ENCODE measurements at places on chromosomes 4 and X.

GRCh38 chrX:47191331-47191730 lies 2.3 kb upstream of the UBA1 start:
- peak; percentile 44 for DNase-seq

- DNase-seq, result no peak
These were observed 102.8 kb downstream of the TRIML1 start for GRCh38 chr4:188242041-188242440.

- DNase-seq, result no peak
These were observed 9.6 kb downstream of the UBE2D3 start for GRCh38 chr4:102817613-102818268.

GRCh38 chr4:57154191-57154590 lies 44.0 kb upstream of the IGFBP7 start:
- DNase-seq, result peak; percentile 19

- peak; percentile 72 for DNase-seq
These were observed 351.2 kb downstream of the ARHGAP24 start for GRCh38 chr4:85826060-85826678.

- DNase-seq, result no peak
These were observed 2.3 kb upstream of the SASH3 start for GRCh38 chrX:129777218-129778030.

GRCh38 chrX:20664131-20664530 lies 397.4 kb upstream of the RPS6KA3 start:
- no peak for DNase-seq

Measured in retina (tissue), 1 donor.